Umbilical cord (tissue), 2 donors: ENCODE measurements at places on chromosomes 3 and 15.

DNA sequence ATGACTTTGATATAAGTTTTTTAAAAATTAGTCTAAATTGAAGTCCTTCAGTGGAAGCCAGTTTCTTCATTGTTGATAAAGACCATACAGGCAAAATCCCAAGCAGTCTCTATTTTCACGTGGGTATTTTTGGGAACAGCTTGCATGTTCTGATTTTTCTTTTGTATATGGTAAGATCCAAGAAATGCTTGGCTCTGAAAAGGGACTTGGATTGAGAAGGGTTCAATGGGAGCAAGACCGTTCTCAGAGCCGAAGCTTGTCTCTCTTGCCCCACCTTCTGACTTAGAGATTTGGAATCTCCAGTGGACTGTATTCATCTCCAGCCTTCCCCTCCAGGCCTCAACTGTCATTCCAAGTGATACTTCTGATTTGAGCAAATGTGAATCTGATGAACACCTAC, 175.5 kb downstream of the CHDH start:
- DNase-seq: no peak

GRCh38 chr3:141552440-141552991, 65.7 kb downstream of the RASA2 start:
- DNase-seq: no peak

DNA sequence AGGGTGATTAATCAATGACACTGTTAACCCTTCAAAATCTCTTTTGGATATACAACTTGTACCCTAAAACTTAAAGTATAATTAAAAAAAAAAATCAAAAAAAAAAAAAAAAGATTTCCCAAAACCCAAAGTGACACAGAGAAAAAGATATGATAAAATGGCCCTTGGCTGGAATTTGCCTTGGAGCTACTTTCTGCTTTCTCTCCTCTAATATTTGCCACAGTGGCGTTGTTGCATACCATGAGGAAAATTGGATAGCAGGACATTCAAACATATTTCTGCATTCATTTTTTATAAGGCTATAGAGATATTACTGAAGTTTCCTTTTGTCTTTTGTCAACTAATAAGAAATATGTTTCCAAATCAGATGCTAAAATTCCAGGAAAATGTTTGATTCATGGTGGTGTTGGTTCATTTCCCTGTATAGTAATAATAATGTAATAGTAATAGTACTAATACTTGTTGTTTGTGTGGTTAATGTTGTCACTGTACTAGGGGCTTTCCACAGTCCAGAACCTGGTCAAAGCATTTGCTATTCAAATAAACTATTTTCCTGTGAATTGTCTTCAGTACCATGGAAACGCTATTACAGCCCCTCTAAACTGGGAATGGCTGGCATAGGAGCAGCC, 441.3 kb upstream of the THBS1 start:
- DNase-seq: no peak

- no peak for DNase-seq
These were observed 155.5 kb downstream of the FNDC3B start for GRCh38 chr3:172194702-172195406.

DNA sequence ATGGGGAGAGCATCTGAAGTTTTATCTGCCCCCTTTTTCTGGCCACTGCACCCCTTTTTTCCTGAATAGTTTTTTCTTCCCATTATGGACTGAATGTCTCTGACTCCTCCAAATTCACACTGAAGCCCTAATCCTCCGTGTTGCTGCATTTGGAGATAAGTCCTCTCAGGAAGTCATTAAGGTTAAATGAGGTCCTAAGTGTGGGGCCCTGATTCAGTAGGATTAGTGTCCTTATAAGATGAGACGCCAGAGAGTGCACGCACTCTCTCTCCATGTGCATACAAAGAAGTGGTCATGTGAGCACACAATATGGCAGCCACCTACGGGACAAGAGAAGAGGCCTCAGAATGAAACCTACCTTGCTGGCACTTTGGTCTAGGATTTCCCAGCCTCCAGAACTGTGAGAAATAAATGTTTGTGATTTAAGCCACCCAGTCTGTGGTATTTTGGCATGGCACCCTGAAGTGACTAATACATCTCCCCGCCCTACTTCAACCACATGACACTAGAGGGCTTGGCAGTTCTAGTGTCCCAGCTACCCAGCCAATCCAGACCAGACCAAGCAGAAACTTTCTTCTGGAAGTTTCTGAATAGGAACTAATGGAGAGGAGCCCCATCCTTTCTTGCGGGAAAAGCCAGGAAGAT, 191.3 kb downstream of the PDE8A start:
- DNase-seq: no peak

DNA sequence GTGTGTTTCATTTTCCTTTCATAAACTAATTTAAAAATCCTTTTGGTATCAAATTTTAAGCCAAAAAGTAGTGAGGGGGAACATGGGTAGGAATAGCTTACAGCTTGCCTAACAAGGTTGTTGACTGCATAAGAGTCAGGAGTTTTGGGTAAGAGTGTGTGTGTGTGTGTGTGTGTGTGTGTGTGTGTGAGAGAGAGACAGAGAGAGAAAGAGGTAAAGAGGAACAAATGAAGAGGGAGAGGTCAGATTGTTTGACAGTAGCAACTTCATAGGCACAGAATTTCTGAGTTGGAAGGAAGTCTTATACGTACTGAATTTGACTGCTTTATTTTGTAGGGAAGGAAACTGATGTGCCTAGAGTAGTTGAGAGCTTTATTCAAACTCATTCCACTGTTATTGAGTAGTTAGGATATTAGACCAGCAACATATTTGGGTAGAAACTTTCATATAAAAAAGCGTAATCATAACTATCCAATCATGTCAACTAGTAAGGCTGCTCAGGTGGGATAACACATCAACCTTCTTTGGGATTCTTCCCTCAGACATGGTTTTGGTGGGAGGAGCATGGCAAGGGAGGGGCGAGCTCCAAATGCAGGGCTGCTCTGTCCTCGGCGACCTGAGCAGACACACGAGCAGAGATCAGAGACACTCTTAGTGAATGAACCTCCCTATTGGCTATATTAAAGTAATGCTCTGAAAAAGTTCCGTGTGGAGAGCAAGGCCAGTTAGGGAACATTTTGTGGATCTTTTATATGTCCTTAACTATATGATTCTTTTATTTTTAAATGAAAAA, 86.4 kb downstream of the LPP start:
- no peak for DNase-seq

GRCh38 chr3:43023746-43024145, 44.6 kb downstream of the GASK1A start:
- DNase-seq: no peak

- no peak for DNase-seq
These were observed 71.5 kb downstream of the GSK3B start for GRCh38 chr3:120022729-120023128.

- DNase-seq: no peak
These were observed 205.9 kb downstream of the ZIC1 start for GRCh38 chr3:147615035-147615434.

GRCh38 chr3:44265815-44266214, 24.1 kb downstream of the TOPAZ1 start:
- no peak for DNase-seq

GRCh38 chr15:59059076-59059597, 45.8 kb upstream of the CCNB2 start:
- no peak for DNase-seq

DNA sequence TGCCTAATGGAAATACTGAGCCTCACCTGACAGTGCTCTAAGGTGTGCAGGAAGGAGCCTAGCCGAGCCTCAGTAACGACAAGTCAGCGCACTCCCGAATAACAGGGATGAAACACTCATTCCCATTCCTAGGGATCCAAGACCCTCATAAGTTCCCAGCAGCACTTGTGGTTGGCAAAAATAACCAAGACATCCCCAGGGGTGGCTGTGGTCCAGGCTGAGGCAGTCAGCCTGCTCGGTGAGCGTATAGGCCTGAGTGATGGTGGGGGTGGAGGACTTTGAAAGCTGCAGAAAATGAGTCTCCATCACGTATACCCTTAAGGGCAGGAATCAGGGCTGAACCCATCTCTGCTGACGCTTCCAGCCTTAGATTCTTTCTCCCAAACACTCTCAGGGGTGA, 120.1 kb downstream of the SMAD6 start:
- DNase-seq: no peak

DNA sequence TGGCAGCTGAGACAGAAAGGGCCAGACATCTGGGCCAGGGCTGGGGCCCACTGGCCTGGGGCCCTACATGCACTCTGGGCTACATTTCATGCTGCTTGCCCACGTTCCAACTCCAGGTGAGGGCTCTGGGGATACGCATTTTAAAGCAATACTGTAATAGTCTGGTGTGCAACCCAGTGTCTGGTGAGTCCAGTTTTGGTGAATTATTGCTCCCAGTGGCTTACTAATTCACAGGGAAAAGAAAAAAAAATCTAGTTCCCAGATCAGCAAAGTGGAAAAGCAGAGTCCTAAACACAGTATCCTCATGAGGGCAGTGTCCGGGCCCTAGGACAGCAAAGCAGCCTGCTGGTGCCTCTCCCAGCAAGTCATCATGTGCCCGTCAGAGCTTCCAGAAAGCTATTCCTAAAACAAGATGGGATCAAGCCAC, 82.4 kb downstream of the CCNL1 start:
- DNase-seq: no peak

GRCh38 chr3:115713284-115713683, 90.0 kb downstream of the GAP43 start:
- DNase-seq: peak; percentile 75

DNA sequence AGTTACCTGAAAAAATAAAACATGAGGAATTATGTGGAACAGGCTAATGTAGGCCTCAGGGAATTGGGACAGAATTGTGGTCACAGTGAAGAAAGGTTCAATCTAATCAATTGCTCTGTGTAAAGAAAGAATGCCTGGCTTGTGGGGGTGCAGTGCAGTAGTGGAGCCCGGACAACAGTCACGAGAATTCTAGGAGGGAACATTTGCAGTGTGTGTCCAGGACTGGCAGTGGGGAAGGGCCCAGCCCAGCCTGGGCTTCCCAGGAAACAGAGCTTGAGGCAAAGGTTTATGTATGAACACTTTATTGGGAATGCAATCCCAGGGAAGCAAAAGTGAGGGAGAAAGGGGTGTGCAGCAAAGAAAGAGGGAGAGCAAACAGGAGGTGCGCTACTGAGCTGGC, 29.2 kb upstream of the CTDSPL start:
- DNase-seq: no peak

- no peak for DNase-seq
These were observed 6.6 kb downstream of the MYZAP start for GRCh38 chr15:57598346-57598745.

- DNase-seq: peak; percentile 53
These were observed 2.2 kb upstream of the MEIS2 start for GRCh38 chr15:37102305-37103162.

DNA sequence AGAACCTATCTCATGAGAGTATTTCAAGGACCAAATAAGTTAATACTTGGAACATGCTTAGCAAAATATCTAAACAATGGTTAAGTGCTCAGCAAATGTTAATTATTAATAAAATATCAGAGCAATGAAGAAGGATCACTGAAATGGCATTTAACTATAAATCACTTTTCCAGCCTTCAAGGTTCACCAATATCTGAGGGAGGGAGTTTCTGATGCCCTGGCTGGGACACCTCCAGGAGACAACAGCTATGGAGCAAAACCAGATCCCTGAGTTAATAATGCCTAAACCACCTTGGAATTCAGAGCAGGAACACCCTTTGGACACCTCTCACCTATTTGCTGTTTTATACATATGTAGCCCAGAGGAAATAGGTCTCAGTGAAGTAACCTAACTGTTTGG, 6.4 kb upstream of the FAM174B start:
- DNase-seq: no peak
